HFFc6 (cell line): ENCODE measurements at places on chromosomes 7 and 10.
A peak's percentile ranks its signal among the peaks of the same experiment; 100 is the strongest.

DNA sequence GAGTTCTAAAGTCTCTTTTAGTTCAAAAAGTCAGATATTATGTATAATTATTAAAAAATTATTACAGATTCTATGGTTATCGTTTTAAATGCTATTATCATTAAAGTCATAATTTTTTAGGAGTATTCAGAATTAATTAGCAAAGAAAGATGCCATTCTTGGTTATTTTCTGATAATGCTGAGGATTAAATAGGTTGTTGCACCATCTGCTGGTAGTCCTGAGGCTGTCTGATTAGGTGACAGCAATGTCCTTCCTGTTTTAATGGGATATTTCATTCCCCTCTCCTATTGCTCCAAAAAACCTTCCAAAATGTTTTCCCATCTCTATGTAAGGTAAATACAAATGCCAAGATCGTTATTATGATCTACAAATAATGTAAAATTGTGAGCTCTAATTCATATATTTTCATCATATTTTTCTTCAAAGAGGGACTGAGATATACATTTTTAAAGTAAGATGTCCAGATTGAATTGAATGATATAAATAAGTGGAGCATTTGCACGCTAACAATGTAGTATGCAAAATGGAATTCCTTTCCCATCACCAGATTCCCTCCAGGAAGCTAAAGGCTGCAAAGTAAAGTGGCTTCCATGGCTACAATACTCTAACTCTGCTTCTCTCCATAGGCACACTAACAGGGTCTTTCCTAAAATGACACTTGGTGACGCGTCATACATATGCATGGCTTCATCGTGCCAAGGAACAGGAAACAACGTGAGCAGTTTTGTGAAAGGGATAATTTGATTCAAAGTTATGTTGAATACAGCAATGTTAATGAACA, 58.8 kb upstream of the AKR1E2 start:
- DNase-seq: peak; percentile 44

- no peak for DNase-seq
Observed at GRCh38 chr10:78626471-78626870, 442.3 kb upstream of the ZMIZ1 start.

GRCh38 chr10:125225051-125225450, 64.7 kb upstream of the CTBP2 start:
- no peak for DNase-seq

GRCh38 chr10:113753020-113753692, 1.7 kb downstream of the PLEKHS1 start:
- no peak for DNase-seq

DNA sequence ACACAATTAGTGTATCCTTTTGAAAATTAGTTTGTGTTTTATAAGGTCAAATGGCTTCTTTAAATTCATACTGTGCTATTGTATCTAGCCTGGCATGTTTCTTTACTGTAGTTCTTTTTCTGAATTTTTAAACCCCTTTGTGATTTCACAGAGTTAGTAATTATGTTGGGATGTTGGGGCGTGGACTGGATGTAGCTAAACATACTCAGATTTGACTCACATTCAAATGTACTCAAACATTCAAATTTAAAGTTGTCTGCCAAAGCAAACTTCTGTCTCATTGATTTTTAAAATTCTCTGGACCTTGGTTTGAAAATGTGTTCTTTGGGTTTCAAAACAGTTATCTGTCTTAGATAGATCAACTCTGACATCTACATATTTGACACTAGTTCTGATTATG, 7.2 kb upstream of the NRP1 start:
- DNase-seq: peak; percentile 39

- DNase-seq: no peak
Observed at GRCh38 chr10:6530211-6530840, 49.8 kb downstream of the PRKCQ start.

DNA sequence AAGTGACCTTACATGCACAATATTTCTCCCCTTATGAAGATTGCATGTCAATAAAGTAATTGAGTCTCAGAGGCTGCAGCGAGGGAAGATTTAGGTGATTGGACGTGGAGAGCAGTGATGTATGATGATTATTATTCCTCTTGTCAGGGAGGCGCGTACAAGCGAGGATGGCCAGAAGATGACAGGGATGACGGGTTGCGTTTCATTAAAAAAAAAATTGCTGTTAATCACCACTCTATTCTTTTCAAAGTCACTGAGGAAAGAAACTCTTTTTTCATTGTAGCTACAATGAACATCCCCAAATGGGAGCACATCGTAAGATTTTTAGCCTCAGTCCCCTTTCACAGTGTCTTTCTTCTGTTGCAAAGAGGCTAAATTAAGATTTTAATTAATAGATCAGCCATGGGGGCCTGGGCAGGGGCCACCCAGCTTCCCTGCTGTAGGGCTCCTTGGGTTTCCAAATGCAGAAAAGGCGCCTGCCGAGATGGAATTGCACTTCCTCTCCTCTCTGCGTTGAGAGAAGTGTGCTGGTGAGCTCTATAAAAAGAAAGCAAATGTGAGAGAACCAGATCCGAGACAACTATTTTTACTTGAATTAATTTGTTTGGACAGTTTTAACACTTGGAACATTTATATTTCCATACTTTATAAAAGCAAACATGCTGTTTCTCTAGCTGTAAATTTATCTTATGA, 998.1 kb downstream of the LRMDA start:
- no peak for DNase-seq

- DNase-seq: no peak
Observed at GRCh38 chr10:50467209-50467608, 156.5 kb downstream of the SGMS1 start.

- no peak for DNase-seq
Observed at GRCh38 chr7:66164356-66164755, 40.8 kb upstream of the TPST1 start.

DNA sequence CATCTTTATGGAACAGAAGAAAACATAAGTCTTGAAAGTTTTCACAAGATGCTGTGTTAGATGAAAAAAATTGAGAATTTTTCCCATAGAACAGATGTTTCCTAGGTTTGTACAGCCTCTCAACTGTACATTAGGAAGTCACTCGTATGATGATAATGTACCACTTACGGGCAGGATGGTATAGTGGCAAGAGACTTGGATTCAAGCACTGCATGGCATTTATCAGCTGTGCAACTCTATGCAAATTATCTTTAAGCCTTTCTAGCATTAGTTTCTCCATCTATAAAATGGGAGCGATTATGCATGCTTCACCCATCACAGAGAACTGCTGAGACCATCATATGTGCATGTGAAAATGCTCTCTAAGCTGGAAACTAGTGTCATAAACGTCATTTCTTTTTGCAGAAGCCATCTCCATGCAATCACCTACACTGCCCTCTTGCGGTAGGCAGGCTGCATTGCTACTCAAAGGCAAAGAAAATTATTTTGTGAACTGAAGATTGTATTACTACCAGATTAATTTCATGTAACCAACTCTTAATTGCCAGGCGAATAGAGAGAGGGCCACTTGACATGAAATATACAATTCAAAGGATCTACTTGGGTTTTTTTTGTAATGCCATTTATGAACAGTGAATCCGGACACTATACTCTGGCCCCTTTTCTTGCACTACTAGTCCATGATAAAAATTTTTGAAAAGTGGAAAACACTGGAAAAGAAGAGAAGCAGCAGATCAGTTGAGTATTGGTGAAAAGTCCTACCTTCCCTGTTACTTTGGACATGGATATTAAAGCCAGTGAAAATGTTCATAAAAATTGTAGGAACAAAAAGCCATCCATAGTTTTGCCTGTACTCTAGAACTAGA, 102.3 kb downstream of the JAZF1 start:
- peak; percentile 57 for DNase-seq

DNA sequence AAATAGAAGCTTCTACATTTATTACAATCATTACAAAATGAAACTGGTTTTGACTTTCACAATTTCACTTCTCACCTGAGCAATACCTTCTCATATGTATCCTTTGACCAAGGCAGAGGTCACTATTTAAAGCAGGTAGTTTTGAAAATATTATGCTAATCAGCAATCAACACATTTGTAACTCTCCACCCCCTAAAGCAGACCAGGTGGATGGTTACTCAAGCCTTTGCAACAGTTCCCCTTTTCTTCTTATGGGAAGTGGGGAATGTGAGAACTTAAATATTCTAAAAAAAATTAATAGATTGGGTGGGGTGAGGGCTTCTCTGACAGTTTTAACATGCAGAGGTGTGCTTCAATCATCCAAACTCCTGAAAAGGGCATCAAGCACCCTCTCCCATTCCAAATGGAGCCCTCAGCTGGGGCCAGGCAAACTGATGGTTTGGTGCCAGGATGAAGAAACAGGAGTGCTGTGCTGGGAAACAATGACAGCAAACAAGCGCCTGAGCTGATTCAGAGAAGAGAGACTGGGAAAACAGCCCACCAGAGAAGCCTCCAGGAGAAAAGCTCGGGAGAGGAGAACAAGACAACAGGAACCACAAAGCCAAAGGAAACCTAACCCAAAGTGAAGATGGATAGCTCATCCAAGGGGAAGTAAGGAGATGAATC, 17.1 kb downstream of the RAPGEF5 start:
- DNase-seq: no peak

DNA sequence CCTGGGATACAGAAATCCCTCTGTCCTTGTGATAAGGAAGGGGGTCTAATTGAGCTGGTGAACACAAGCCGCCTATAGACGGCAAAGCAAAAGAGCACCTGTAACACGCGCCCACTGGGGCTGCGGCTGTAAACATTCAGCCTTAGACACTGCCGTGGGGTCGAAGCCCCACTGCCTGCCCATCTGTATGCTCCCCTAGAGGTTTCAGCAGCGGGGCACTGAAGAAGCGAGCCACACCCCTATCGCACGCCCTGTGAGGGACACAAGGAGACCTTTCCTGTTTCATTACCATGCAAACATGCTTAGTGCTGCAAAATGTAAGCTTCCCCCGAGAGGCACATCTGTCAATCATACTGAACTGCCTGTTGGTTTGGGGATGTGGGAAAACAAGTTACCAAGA, 82.1 kb downstream of the NRP1 start:
- DNase-seq: no peak

DNA sequence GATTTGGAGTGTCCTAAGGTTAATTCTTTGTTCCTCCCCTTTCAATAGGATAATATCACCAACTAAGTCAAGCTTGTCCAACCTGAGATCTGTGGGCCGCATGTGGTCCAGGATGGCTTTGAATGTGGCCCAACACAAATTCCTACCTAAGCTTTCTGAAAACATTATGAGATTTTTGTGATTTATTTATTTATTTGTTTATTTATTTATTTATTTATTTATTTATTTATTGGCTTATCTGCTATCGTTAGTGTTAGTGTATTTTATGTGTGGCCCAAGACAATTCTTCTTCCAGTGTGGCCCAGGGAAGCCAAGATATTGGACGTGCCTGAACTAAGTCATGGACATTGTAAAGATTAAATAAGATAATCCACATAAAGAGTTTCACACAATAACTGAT, 446.0 kb downstream of the PARD3 start:
- no peak for DNase-seq

DNA sequence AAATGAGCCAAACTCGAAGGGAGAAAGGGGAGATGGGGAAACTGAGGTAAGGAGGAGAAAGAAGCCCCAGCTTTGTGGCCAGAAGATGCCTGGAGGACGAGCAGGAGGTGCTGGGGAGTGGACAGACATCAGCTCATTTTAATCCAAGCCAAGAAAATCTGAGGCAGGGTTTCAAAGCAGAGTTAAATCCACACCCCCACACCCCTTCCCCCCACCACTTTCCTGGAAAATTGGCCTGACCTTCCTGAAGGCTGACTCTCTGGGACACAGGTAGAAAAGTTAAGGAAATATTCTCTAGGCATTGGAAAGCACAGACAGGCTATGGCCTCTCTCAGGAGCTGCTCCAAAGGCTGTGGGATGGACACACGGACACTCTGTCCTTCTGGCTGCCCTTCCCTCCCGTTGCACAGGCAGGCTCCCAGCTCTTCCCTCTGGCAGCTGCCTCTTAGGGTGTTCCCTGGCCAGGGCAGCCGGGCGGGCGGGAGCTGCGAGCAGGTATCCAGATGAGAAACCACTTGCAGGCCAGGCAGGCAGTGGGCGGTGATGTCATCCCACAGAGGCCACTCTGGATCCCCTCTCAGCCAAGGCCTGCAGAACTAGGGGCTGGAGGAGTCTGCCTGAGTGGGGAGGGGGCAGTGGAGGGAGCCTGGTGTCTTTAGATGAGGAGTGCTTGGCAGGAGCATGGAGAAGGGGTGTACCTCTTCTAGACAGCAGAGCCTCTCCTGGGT, 171.8 kb downstream of the NEURL1 start:
- no peak for DNase-seq

DNA sequence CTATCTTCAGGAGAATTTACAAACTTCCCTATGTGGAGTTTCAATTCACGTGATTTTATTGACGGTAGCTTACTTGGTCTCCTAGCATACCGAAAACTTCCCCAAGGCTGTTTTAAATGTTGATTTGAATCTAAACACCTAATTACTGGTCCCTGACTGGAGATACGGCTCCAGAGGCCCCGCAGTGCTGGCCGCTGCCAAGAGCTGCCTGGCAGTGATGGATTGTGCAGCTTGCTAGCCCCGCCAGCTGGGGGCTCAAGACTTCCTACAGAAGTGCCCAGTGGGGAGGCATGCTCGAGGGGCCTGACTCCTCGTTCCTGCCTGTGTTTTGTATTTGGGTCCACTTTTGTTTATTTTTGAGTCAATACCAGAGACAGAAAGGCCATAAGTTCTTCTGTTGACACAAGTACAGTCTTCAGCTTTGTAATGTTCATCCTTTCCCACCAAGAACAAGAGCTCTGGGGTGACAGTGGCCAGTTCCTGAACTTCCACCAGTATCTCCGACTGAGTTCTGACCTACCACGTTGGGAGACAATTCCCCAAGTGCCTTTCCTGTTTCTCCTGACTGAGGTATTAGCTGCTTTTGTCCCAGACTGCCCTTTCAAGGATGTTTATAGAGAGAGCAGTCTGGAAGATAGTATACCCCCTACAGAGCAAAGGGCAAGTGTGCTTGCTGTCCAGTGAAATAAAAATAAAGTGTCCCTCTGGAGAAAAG, 80.7 kb upstream of the CXCL12 start:
- no peak for DNase-seq

DNA sequence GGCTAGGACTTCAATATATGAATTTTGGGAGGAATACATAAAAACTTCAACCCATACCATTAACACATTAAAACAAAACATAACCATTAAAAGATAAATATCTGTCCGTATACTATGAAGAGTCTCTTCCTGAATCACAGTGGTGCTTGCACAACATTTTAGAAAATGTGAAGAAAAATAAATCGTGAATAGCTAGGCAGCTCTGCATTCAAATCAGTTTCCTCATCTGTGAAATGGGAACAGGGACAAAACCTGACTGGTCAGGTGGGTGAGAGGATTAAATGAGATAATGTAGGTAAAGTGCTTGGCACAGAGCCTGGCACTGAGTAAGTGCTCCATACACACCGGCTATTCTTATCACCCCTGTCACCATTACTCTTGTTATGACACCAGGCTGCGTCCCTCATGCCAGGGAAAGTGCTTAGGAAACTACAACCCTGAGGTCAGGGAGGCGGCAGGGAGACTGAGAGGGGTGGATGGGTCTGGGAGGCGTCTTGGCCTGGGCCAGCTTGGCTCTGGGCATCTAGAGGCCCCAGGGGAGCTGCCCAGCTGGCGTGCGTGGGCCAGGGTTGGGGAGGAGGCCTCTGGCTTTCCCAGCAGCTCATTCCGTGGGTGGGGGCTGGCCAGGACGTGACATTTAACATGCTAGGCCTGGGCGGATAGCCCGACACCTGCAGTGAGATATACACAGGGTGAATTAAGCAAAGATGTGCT, 78.3 kb downstream of the SH3PXD2A start:
- no peak for DNase-seq

GRCh38 chr10:5944389-5945189, 32.8 kb downstream of the IL15RA start:
- DNase-seq: peak; percentile 99
